Epithelial cell of proximal tubule (primary cell): ENCODE measurements at places on chromosomes 4 and X. TPM values are rescaled to one million over a fixed set of nuclear protein-coding genes. Genes with fewer than 3 reads are reported as not detected.
A peak's percentile ranks its signal among the peaks of the same experiment; 100 is the strongest.

DNA sequence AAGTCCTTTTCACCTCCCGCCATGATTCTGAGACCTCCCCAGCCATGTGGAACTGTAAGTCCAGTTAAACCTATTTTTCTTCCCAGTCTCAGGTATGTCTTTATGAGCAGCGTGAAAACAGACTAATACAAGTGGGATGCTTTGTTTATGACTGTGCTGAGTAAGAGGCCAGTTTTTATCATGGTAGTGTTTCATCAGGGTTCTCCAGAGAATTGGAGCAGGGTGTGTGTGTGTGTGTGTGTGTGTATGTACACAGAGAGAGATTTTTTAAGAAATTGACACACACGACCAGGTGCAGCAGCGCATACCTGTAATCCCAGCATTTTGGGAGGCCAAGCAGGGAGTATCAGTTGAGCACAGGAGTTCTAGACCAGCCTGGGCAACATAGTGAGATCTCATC, 34.6 kb upstream of the SLC2A9 start:
- DNase-seq, result no peak

DNA sequence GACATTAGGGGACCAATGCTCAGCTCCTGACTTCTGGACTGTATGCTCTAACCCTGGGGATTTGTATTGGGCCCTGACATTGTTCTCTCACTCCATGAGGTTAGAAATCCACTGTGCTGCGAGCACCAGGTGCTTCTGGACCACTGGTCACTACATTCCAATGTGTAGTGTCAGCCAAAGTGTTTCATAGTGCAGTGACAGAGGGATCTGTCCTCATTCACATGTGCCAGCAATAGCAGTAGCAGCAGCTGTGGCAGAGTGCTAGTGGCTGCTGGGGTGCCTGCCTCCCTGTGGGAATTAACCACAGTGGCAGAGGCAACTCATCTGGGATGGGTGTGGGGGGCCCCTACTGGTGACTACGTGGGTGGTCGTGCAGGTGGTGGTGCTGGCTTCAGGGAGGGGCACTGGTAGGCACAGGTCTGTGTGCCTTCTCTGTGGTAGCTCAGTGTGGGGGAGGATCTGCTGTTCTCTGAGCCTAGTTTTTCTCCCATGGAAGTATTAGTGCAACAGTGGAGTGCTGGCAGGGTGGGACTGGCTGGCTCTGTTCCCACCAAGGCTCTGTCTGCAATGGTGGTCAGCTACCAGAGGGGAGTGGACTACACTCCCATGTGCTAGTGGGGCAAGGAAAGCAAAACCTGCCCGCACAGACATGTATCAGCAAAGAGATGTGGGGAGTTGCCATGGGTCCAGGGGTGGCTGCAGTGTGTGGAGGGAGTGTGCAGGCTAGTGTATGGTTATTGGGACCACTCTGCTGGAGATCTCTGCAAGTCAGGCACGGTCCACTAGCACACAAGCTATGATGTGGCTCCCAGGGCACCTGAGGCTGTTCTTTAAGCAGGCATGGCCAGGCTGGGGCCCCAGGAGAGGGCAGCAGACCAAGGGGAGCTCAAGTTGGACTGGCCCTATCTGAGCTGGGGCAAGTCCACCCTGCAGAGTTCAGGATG, 78.5 kb downstream of the SCLT1 start:
- DNase-seq, result no peak

DNA sequence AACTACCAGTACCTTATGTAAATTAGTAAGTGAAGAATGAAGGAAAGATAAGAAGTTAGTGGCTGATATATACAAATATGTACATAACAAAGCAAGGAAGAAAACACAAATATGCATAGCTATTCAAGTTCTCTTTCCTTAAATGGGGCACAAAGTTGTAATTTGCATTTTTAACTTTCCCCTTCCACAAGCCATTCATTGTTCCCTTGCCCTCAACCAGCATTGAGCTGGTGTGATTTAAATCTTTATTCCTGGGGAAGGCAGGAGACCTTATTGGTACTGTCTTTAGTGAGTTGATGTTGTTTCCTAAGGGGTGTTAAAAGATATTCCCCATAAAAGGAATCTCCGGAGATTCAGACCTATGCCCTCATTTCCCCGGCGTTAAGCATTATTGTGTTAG, 735.3 kb downstream of the PCDH18 start:
- no peak for DNase-seq

DNA sequence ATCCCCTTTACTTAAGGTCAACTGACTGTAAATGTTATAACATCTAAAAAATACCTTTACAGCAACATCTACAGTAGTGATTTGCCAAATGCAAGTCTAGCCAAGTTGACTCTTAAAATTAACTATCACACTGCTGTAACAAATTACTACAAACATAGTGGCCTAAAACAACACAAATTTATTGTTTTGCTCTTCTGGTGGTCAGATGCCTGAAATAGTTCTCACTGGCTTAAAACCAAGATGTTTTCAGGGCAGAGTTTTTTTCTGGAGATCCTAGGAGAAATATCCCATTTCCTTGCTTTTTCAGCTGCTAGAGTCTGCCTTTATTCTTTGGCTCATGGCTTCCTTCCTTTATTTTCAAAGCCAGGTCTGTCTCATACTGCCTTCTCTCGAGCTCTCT, 120.5 kb downstream of the ADGRL3 start:
- no peak for DNase-seq

DNA sequence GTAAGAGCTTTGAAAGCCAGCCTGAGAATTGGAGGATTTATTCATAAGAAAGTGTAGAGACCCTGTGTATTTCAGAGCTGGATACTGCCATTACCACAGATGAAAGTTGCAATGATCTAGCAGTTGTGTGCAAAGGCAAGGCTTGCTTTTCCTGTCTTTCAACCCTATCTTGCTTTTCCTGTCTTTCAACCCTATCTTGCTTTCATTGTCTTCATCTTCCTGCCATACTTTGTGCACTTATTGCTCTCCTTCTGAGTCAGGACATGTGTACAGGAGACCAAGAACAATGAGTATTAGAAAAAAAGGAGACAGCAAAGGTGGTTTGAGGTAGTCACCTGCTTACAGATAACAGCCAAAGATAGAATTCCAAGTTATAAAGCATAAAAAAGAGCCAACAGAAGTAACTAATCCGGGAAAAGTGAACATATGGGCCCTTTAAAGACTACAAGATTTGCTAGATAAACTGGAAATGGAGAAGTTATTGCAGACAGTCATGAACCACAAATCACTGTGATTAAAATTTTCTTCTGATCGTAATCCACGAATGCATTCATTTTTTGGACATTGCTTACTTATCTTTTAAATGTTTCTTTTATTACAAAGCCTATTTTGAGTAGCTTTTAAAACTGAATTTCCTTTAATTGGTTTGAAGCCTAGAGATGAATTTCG, 17.2 kb downstream of the C1QTNF7 start:
- DNase-seq, result no peak

DNA sequence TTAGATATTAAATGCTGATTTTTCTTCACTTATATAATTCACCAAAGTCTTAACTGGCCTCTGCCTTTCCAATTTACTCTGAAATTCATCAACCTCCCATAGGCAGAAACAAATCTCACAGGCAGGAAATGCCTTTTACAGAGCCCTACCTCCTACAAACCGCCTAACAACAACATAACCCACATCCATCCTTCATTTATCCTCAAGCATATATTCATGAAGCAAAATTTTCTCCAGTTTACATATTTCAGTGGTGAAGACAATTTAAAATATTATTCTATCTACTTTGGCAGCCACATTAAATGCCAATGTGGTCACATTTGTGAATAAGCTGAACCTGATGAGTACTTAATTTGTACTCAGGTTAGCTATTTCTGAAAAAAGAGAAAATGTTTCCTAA, 30.3 kb downstream of the SEPSECS start:
- no peak for DNase-seq

DNA sequence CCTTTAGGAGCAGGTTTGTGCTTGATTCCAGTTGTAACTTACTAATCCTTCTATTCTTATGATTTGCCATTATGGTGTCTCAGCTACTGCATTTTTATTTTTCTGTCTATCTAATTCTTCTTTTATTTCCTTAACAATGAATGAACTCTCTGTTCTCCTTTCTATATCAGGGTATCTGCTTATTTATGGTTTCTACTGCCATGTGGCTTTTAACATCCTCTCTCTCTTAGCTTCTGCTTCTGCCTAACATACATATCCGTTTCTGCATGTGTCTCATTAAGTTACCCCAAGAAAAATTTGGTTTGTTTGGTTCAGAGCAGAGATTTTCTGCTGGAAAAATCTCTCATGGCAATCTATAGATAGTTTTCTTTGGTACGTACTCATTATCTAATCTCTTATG, 614.4 kb downstream of the RPA4 start:
- DNase-seq, result no peak

- no peak for DNase-seq
Observed at GRCh38 chr4:111849746-111850284, 295.4 kb upstream of the FAM241A start.

- no peak for DNase-seq
Observed at GRCh38 chr4:135256111-135256510, 1054.5 kb upstream of the PABPC4L start.

DNA sequence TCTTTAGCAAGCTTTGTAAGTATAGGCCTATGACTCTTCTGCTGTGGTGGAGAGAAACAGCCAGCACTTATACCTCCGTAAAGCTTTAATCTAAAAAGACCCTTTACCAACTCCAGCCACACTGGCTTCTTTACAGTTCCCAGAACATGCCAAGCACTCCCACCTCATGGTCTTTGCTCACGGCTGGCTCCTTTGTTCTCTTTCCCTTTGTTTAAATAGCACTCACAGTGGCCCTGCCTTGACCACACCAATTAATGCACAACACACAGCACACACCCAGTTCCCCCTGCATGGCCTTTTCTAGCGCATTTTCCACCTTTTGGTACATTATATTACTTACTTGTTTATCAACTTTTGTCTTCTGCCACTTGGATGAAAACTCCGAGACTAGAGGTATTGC, 18.9 kb downstream of the PPID start:
- DNase-seq, result no peak

- no peak for DNase-seq
Observed at GRCh38 chr4:118772767-118773428, 63.0 kb downstream of the SEC24D start.

- DNase-seq, result peak; percentile 35
Observed at GRCh38 chr4:161919442-161920220, 244.2 kb downstream of the FSTL5 start.

Gene CENPVL2
- 0.07 TPM in 1 of 2 replicates, not detected in the other for total RNA-seq

Gene CLDN22
- not detected in 2 replicates for total RNA-seq

Gene TMSB15A
- 26.6 and 62.6 TPM in 2 replicates for total RNA-seq

Gene NUDT10
- total RNA-seq, result 3.0 and 3.2 TPM in 2 replicates

Gene SSX2
- not detected in 2 replicates for total RNA-seq
